ENCODE measurements at places on chromosomes 16 and 17.

GRCh38 chr16:2529061-2529931 is 1.9 kb downstream of the CEMP1 start:
- H3K4me3 ChIP-seq: no peak overlapping the region
- peak overlapping the region; percentile 59 for H3K27ac ChIP-seq
- DNase-seq: peak; percentile 71
- H3K36me3 ChIP-seq: no peaks in the 10 kb centered on the region

DNA sequence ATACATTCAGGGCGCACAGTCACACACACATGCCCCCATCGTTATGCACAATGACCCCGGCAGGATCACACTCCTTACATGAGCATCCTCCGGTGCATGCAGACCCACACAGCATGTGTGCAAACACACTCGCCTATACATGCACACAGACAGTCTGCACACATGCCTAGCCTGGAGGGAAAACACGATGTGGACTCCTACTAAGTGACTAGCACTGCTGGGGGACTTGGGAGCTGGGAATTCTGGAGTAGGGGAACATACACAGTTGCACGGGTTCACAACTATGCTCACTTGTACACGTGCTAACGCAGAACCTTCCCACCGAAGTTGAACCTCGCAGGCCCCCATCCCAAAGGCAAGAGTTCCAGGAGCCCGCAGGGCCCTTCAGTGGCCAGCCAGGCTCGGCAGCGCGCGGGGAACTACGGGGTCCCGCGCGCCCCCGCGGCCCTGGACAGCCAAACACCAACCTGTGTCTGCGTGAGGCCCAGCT is 2.0 kb downstream of the DLX3 start:
- H3K27ac ChIP-seq: no peak overlapping the region
- peak overlapping the region; percentile 88 for H3K4me3 ChIP-seq
- H3K36me3 ChIP-seq: peaks cover 3% of the 10 kb centered on the region

GRCh38 chr17:13940858-13941665 is 128.2 kb upstream of the COX10 start:
- H3K36me3 ChIP-seq: no peaks in the 10 kb centered on the region
- peaks cover 5% of the 10 kb centered on the region for H3K4me1 ChIP-seq
- no peak overlapping the region for H3K4me3 ChIP-seq
- no peaks in the 10 kb centered on the region for H3K27me3 ChIP-seq

DNA sequence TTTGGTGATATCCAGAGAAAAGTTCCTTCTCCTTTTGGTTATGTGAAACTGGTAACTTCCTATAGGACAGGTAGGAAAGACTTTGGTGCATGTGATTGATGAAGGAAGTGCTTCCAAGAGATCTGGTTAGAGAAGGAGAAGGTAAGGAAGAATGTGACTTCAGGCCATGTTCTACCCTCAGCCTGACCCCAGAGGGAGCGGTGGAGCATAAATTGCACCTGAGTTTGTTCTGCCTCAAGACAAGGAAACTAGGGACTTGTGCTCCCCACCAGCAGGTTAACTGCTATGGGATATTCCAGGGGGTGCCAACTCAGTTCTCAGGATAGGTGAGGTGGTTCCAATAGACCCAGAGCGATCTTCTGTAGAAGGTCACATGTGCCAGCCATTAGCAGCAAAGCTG is 299.3 kb upstream of the XYLT1 start:
- no peak for DNase-seq
- no peak overlapping the region for H3K27ac ChIP-seq
- H3K4me1 ChIP-seq: no peaks in the 10 kb centered on the region
- H3K4me3 ChIP-seq: no peak overlapping the region
- peaks cover 4% of the 10 kb centered on the region for H3K27me3 ChIP-seq

DNA sequence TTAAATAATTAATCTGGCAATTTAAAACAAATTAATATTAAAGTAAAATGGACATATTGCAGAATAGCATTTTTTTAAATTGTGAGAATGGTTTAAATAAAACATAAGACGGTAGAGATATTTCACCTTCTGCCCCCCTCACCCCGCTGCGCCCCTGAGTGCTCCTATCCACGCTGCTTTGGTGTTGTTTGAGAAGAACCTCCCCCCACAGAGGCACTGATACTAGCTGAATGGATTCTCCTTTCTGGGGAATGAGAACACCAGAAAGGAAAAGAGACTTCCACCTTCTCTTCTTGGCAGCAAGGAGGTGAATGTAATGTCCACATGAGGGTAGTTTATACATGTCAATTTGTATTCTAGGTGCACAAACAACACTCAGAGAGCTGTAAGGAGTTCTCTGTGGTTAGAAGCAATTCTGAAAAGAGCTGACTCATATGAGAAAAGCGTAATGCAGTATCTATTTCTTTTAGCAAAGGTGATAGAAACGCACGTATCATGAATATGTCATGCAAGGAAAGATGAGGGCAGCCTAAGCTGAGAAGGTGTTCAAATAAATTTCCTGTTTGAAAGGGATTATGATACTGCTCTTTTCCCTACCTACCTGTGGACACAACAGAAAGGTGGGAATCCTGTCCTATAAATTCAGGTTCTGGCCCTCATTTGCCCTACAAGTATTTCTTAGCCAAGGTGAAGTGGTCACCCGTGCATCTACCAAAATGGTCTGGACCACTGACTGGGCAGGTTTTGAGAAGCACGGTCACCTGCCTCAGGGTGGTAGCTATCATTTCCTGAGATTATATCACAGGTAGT is 126.9 kb downstream of the PARN start:
- H3K36me3 ChIP-seq: no peaks in the 10 kb centered on the region
- peak overlapping the region; percentile 95 for H3K27ac ChIP-seq
- H3K4me3 ChIP-seq: no peak overlapping the region
- H3K4me1 ChIP-seq: peaks cover 31% of the 10 kb centered on the region
- no peaks in the 10 kb centered on the region for H3K27me3 ChIP-seq

- peak overlapping the region; percentile 2 for H3K4me3 ChIP-seq
- H3K4me1 ChIP-seq: peaks cover 10% of the 10 kb centered on the region
- H3K36me3 ChIP-seq: no peaks in the 10 kb centered on the region
- no peak for DNase-seq
- peaks cover 4% of the 10 kb centered on the region for H3K27me3 ChIP-seq
- no peak overlapping the region for H3K27ac ChIP-seq
Observed at GRCh38 chr16:9007177-9007794, 43.6 kb upstream of the USP7 start.

GRCh38 chr16:25925421-25925820 is 233.7 kb downstream of the HS3ST4 start:
- no peak overlapping the region for H3K4me3 ChIP-seq
- no peaks in the 10 kb centered on the region for H3K4me1 ChIP-seq
- H3K27ac ChIP-seq: no peak overlapping the region
- H3K27me3 ChIP-seq: peaks cover 8% of the 10 kb centered on the region

GRCh38 chr17:50127697-50128361 is 2.1 kb downstream of the SAMD14 start:
- no peak for DNase-seq
- H3K27me3 ChIP-seq: peaks cover 22% of the 10 kb centered on the region
- no peak overlapping the region for H3K27ac ChIP-seq
- peaks cover 24% of the 10 kb centered on the region for H3K4me1 ChIP-seq
- no peak overlapping the region for H3K4me3 ChIP-seq
- H3K36me3 ChIP-seq: no peaks in the 10 kb centered on the region

DNA sequence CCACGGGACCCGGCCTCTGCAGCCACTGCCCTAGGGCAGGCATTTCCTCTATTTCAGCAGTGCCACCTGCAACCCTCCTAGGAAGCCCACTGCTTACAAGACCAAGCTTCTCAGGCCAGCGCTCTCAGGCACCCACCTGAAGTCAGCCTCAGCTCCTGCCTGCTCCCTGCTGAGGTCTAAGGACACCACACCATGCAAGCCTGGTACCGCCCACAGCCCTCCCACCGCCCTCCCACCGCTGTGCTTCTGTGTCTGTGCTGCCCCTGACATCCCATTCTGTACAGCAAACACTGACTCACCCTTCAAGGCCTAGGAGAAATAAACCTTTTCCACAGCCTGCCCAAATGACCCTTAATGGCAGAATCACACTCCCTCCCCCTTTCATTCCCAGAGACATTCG is 6.3 kb downstream of the CLUH start:
- peak overlapping the region; percentile 1 for H3K4me3 ChIP-seq
- H3K27ac ChIP-seq: peak overlapping the region; percentile 17
- H3K4me1 ChIP-seq: peaks cover 20% of the 10 kb centered on the region
- DNase-seq: no peak

DNA sequence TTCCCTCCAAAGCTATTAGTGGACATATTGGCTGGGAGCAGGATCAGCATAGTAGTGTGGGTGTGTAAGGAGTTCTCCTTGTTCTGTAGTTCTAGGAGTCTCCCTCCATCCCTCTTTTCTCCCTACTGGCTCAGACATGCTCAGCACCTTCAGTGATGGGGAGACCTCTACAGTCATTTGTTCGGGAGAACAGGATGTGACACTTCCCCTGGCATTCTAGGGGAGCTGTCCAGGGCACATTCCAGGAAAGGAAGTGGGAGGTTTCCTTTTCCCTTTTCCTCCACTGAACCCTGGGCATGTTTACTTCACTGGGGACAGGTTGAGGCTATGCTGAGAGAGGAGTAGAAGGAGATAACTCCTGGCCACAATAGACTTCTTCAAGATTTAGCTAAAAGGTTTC is 86.5 kb downstream of the MYH13 start:
- H3K27me3 ChIP-seq: peaks cover 31% of the 10 kb centered on the region
- no peak for DNase-seq
- H3K27ac ChIP-seq: no peak overlapping the region
- H3K4me3 ChIP-seq: no peak overlapping the region
- H3K36me3 ChIP-seq: no peaks in the 10 kb centered on the region
- no peaks in the 10 kb centered on the region for H3K4me1 ChIP-seq

DNA sequence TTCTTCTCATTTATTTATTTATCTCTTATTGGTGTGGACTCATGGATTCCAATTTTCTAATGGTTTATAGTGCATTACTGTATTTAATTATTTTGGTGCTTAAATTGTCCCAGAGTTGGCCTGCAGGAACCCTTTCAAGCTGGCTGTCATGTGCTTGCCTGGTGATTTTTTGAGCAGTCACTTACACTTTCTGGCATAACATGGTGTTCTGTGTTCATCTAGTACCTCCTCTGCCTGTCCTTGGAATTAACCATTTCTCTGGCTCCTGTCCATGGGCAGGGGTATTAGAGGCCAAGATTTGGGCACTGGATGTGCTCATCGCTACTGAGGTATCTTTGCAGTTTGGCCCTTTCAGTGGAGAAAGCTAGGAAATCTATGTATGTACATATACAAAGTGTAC is 67.0 kb downstream of the CLEC16A start:
- H3K4me1 ChIP-seq: peaks cover 23% of the 10 kb centered on the region
- no peak overlapping the region for H3K27ac ChIP-seq
- H3K27me3 ChIP-seq: no peaks in the 10 kb centered on the region
- DNase-seq: no peak
- H3K36me3 ChIP-seq: peaks cover 37% of the 10 kb centered on the region
- H3K4me3 ChIP-seq: no peak overlapping the region

DNA sequence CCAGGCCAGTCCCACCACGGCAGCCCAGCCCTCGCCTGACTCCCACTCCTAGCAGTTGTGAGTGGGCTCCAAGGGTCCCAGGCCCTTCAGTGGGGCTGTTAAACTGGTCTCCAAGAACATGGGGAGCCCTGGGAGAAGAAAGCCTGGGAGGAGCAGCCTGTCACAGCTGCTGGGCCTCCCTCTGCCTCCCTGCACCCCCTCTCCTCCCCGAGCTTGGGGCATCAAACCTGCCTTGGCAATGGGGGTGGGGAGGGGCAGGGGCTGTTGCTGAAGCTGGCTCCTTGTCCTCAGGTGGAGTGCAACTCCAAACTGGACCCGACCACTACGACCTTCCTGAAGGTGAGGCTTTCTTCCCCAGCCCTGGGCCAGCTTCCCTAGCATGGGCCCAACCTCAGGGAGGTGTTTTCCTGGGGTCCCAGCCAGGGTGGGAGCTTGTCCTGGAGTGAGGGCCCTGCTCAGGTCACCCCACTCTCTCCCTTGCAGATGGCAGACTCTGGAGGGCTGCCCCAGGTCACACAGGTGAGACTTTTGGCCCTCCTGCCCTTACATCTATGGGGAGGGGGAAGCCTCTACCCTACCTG is 6.6 kb upstream of the SETD6 start:
- no peak for DNase-seq
- no peaks in the 10 kb centered on the region for H3K27me3 ChIP-seq
- H3K4me1 ChIP-seq: peaks cover under 1% of the 10 kb centered on the region
- H3K27ac ChIP-seq: no peak overlapping the region
- H3K36me3 ChIP-seq: no peaks in the 10 kb centered on the region

- peak overlapping the region; percentile 82 for H3K4me3 ChIP-seq
- DNase-seq: no peak
- H3K27me3 ChIP-seq: peaks cover 84% of the 10 kb centered on the region
- no peaks in the 10 kb centered on the region for H3K36me3 ChIP-seq
- H3K27ac ChIP-seq: no peak overlapping the region
Observed at GRCh38 chr17:11241611-11242226, 706 bp downstream of the SHISA6 start.

DNA sequence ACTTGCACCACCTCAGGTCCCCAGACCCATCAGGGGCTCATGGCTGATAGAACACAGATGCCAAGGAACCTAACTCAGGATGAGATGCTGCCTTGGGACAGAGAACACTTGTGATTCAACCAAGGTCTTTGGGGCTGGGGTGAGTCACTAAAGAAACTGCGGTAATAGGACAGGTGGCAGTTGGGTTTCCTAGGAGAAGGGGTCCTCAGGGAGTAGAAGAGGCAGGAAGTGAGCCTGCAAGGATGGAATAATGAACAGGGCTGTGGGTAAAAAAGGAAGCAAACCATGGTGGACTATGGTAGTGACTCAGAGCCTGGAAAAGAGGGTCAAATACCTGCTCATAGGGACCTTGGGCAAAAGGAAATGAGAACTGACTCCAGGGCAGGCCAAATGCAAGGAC is 6.5 kb upstream of the PNPO start:
- H3K4me1 ChIP-seq: peaks cover 5% of the 10 kb centered on the region
- H3K36me3 ChIP-seq: no peaks in the 10 kb centered on the region
- no peak overlapping the region for H3K4me3 ChIP-seq
- H3K27ac ChIP-seq: no peak overlapping the region
- no peaks in the 10 kb centered on the region for H3K27me3 ChIP-seq

GRCh38 chr17:63042256-63042812 is 76.3 kb downstream of the TANC2 start:
- H3K27ac ChIP-seq: no peak overlapping the region
- no peak for DNase-seq
- H3K27me3 ChIP-seq: no peaks in the 10 kb centered on the region

- DNase-seq: no peak
- H3K27ac ChIP-seq: no peak overlapping the region
Observed at GRCh38 chr17:75854881-75855309, 240 bp downstream of the WBP2 start.

DNA sequence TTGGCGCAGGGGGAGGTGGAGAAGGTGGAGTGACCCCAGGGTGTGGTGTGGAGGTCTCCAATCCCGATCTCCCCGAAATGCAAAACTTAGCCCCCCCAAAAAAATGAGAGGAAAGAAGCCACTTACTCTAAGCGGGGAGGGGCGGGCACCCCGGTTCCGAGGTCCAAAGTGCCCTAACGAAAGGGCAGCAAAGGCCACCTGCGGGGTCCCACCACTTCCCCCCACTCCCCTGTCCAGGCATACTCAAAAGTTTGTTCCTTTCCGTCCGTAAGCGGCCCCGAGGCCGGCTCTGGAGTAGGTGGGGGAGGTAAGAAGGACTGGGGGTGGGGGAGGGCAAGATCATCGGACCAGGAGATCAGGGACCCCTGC is 1.1 kb downstream of the TOX3 start:
- no peak for DNase-seq
- H3K4me1 ChIP-seq: peaks cover 21% of the 10 kb centered on the region
- H3K36me3 ChIP-seq: peaks cover 4% of the 10 kb centered on the region
- H3K27ac ChIP-seq: no peak overlapping the region
